ENCODE measurements at places on chromosomes 5 and 9. TPM values are rescaled to one million over a fixed set of nuclear protein-coding genes. Genes with fewer than 3 reads are reported as not detected.

Gene PRRX2
- not detected for total RNA-seq

Gene WNK2
- not detected for total RNA-seq

Gene PCDHGA5
- total RNA-seq: 0.40 TPM

Gene UBAP1
- 38.0 TPM for total RNA-seq

Gene GNG10
- total RNA-seq: 53.2 TPM

Gene FOXD4L6
- total RNA-seq: 0.07 TPM

Gene TMC1
- total RNA-seq: 0.99 TPM

All from pulmonary artery endothelial cell (primary cell).